Thoracic aorta (tissue), 2 donors: ENCODE measurements at places on chromosomes 2 and 18. TPM values are rescaled to one million over a fixed set of nuclear protein-coding genes. Genes with fewer than 3 reads are reported as not detected.

ECEL1 gene
- 2.8 TPM for total RNA-seq

GALNT1 gene
- 32.0 TPM for total RNA-seq

RAB6D gene
- total RNA-seq = not detected

TMEM182 gene
- 2.5 TPM for total RNA-seq

DUSP19 gene
- 14.1 TPM for total RNA-seq

CCDC88A gene
- total RNA-seq = 50.0 TPM

- no peak for DNase-seq
Observed at GRCh38 chr18:50638016-50638883, 78.4 kb downstream of the MAPK4 start.

- no peak for DNase-seq
Observed at GRCh38 chr2:190786404-190787166, 94.0 kb upstream of the GLS start.

DNA sequence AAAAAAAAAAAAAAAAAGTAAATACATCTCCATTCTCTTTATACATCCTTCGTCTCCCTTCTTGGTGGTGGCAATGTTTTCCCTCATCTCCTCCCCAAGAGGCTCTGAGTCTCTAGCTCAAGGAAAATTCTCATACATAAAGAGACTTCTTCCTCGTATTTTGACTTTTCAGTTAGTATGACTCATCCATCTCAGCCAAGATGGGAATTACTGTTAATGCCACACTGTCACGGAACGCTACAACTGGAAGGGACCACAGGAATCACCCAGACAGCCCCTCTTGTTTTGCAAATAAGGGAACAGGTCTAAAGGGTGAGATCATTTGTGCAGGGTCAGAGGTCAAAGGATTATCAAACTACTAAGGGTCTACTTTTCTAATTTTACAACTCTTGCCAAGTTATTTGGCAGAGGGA lies 19.5 kb downstream of the NFE2L2 start:
- no peak for DNase-seq

DNA sequence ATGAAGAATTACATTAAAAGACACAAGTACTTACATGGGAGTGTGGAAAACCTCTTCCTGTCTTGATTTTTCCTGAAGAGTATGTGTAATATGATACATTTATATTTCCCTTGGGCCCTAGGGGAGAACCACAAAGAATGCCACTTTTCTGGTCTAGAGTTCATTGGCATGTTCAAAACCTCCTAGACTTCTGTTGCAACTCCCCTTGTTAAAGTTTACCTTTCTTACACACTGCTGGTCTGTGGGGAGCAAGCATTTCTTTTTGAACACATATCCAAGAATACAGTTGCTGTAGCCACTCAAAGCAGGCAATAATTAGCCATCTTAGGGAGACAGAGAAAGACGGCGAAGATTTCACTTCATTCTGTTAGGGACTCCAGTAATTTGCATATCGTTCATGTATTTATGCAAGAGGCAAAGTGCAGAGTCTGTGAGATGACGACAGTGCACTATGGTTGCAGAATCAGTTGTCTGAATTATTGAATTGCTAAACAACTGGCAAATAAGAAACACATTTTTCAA lies 103.5 kb downstream of the NOL4 start:
- no peak for DNase-seq

DNA sequence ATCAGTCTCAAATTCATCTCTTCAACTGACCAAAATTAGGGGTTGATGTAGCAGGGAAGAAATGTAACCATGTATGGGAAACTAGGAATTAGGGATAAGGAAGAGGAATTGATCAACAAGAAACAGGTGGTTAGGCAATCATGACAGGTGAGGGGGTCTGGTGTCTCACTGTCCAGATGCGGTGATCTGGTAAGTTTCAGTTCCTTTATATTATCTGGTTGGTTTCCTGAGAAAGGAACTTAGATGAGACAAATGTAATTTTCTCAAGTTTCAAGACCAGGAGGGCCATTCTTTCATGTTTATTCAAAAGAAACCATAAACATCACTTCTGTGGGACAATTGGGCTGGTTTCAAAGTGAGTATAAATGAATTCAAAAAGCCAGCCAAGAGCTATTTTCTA lies 306.2 kb upstream of the KCNJ3 start:
- no peak for DNase-seq

DNA sequence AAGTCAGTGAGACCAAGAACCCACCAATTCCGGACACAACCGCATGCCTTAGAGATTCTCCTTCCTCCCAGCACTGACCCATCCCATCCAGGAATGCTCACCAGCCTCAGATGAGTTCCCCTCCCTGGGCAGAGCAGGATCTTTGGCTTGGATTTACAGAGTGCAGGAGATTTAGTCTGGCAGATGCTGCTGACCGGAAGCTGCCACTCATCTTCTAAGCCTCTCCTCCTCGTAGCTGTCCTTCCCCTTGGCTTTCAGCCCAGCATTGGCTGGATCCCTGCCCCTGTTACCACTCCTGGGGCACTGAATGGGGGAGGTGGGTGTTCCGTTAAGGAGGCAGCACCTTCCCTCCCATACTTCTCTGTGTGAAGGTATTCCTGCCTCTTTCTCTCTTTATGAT lies 53.2 kb downstream of the VWA3B start:
- DNase-seq = no peak

GRCh38 chr2:222747526-222748160 lies 76.2 kb downstream of the MOGAT1 start:
- no peak for DNase-seq

DNA sequence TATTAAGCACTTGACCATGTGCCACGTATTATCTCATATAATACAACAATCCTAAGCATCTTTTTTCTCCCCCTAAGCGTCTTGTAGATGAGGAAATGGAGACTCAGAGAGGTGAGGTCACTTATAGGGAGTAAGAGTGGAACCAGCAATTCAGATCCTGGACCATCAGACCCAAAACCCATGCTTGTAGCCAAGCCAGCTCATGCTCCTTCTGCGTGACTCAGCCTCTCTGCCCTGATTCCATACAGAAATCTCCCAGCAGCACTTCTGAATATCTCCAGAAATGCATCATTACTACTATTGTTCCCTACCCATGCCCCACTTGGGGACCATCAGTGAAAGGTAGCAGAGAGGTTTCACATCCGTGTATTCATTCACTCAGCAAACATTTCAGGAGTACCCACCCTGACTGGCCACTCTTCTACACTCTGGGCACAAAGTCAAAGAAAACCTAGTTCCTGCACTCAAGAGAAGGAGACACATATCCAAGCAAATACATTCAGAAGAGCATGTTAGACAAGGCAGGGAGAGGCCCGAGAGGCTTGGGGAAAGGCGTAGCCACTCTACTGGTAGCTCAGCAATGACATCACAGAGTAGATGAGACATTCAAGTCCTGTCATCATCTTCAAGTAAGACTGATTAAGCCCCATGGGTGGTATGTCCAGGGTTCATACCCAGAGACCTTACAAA lies 141.9 kb downstream of the MTCL1 start:
- DNase-seq = no peak

GRCh38 chr2:176484838-176485237 lies 215.6 kb downstream of the MTX2 start:
- no peak for DNase-seq

- DNase-seq = no peak
Observed at GRCh38 chr2:29189052-29189451, 73.8 kb downstream of the CLIP4 start.

DNA sequence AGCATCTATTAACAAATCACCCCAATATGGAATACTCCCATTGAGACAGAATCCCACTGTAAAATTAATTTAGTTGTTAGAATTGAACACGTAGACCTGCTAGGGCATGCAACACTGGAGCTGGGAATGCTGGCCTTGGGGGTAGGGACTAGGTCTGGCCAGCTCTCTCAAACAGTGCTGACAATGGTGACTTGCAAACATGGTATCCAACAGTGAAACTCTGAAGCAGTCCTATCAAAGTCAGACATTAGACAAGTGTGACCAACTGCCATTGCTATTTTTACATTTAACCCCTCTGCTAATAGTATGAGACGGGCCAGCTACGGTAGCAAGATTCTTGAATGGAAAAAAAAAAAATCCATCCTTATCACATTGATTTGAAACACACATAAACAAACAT lies 7.2 kb downstream of the E2F6 start:
- DNase-seq = no peak
